Activated naive CD8-positive, alpha-beta T cell treated with anti-CD3 and anti-CD28 coated beads, Interleukin-2, amount 10 ng/mL, durations not matched to agents 7 days and 5 days (primary cell): ENCODE measurements at places on chromosomes 4 and X.

GRCh38 chr4:131721883-131722282, 1427.2 kb upstream of the PCDH10 start:
- no peak for DNase-seq

- no peak for DNase-seq
Measured at GRCh38 chr4:6162885-6163284, 37.5 kb downstream of the JAKMIP1 start.

DNA sequence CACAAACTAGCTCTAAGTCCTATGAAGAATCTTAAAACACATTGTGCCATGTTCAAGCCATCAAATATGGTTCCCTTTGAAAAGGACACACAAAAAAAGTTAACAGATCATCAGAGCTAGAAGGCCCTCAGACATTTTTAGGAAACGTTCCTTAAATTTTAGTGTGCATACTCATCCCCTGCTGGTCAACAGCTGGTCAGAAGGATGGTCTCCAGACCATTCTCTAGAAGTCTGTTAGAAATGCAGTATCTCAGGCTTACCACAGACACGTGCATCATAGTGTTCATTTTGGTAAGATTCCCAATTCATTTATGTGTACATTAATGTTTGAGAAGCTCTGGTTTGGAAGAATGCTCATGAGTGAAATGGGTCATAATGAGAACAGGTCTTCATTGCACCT, 523.1 kb downstream of the INPP4B start:
- no peak for DNase-seq

GRCh38 chr4:6019316-6020263, 1.4 kb upstream of the C4orf50 start:
- DNase-seq, result no peak

DNA sequence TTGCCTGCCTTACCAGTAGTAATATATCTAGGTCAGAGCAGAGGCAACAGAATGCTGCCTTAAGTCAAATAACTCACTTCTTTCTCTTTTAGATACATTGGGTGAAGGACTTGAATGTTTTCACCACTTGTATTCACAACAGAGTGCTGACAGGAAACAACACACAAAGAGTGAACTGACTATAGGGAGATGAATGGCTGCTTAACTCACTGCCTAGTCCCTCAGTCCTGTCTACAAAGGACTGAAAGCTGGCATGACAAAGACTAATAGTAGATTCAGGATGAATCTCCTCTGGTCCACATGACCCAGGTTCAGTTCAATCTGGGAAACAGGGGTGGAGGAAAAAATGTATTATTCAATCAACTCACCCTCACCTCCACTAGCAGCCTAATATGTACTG, 134.2 kb downstream of the GALNTL6 start:
- no peak for DNase-seq

GRCh38 chrX:100647095-100647494, 3.1 kb downstream of the SRPX2 start:
- DNase-seq, result no peak

- no peak for DNase-seq
Measured at GRCh38 chr4:14669371-14669770, 332.9 kb upstream of the CPEB2 start.

- DNase-seq, result no peak
Measured at GRCh38 chr4:36551697-36552214, 270.3 kb downstream of the DTHD1 start.

- no peak for DNase-seq
Measured at GRCh38 chr4:100790836-100791615, 273.2 kb upstream of the EMCN start.

GRCh38 chrX:154056770-154057241, 37.1 kb upstream of the IRAK1 start:
- no peak for DNase-seq

GRCh38 chrX:12871257-12871656, 4.4 kb downstream of the TLR7 start:
- no peak for DNase-seq
